ENCODE measurements at places on chromosomes 2 and 18. TPM values are rescaled to one million over a fixed set of nuclear protein-coding genes. Genes with fewer than 3 reads are reported as not detected.

DNA sequence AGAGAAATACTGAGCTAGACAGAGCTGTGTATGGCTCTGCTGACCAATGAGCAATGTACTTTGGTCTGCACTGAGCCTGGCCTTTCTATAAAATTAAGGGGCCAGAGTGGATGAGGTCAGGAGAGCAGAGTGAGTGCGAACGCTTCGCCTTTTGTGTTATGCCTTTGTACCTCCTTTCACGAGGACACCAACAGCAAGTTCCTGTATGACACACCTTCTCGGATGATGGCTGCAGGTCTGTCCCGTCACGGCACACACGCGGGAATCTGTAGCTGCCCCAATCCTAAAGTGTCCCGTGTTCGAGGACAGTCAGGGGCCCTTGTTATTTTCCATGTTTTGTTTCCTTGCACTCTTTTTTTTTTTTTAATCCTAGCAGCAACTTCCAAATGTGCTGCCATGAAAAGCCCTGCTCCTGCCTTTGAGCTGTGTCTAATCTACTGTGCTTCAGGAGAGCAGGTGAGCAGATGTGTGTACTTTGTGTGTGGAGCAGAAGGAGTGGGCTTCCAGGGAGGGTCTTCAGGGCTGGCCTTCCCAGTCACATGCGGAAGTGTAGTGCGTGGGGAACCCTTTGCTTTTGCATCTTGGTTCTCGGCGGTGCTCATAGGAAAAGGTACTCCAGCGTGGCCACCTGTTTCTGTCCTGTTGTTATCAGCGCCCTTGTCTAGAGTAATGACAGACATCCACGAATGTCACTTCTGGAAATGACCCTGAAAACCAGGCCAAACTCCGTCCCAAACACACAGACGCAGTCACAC, 213.2 kb downstream of the NDUFA10 start:
- H3K4me1 ChIP-seq, result peaks cover 9% of the 10 kb centered on the region
- H3K27me3 ChIP-seq, result no peaks in the 10 kb centered on the region
- H3K27ac ChIP-seq, result no peak overlapping the region
- DNase-seq, result no peak
- H3K36me3 ChIP-seq, result no peaks in the 10 kb centered on the region

- DNase-seq, result no peak
- no peaks in the 10 kb centered on the region for H3K36me3 ChIP-seq
- no peak overlapping the region for H3K4me3 ChIP-seq
- H3K4me1 ChIP-seq, result no peaks in the 10 kb centered on the region
- H3K27me3 ChIP-seq, result no peaks in the 10 kb centered on the region
Observed at GRCh38 chr2:166343467-166343866, 32.3 kb downstream of the SCN9A start.

- DNase-seq, result peak; percentile 35
- H3K4me1 ChIP-seq, result peaks cover 11% of the 10 kb centered on the region
- H3K36me3 ChIP-seq, result no peaks in the 10 kb centered on the region
- H3K4me3 ChIP-seq, result no peak overlapping the region
- H3K27me3 ChIP-seq, result no peaks in the 10 kb centered on the region
Observed at GRCh38 chr2:172380436-172381274, 46.7 kb upstream of the ITGA6 start.

- no peak overlapping the region for H3K4me3 ChIP-seq
- H3K27ac ChIP-seq, result no peak overlapping the region
- no peaks in the 10 kb centered on the region for H3K27me3 ChIP-seq
- DNase-seq, result peak; percentile 79
Observed at GRCh38 chr2:14737201-14737600, 104.7 kb downstream of the LRATD1 start.

The TRMT61B gene
- 10.5 TPM for total RNA-seq

The IL1RN gene
- total RNA-seq, result 18.2 TPM

DNA sequence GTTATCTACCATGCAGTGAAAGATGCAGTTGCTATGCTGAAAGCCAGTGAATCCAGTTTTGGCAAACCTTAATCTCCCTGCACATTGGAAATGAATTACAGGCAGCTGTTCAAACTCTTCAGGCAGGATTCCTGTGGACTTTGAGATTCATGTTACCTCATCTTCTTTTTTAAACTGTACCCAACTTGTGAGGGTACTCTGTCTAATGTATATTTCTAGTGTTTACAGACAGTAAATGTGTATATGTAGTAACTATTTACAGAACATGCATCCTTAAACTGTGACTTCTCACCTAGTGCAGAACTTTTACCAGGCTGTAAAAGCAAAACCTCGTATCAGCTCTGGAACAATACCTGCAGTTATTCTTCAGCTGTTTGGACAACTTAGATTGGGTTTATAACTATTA, 50.9 kb downstream of the KDM3A start:
- no peak overlapping the region for H3K27ac ChIP-seq
- peaks cover 36% of the 10 kb centered on the region for H3K36me3 ChIP-seq
- no peaks in the 10 kb centered on the region for H3K27me3 ChIP-seq
- H3K4me3 ChIP-seq, result no peak overlapping the region
- no peaks in the 10 kb centered on the region for H3K4me1 ChIP-seq

DNA sequence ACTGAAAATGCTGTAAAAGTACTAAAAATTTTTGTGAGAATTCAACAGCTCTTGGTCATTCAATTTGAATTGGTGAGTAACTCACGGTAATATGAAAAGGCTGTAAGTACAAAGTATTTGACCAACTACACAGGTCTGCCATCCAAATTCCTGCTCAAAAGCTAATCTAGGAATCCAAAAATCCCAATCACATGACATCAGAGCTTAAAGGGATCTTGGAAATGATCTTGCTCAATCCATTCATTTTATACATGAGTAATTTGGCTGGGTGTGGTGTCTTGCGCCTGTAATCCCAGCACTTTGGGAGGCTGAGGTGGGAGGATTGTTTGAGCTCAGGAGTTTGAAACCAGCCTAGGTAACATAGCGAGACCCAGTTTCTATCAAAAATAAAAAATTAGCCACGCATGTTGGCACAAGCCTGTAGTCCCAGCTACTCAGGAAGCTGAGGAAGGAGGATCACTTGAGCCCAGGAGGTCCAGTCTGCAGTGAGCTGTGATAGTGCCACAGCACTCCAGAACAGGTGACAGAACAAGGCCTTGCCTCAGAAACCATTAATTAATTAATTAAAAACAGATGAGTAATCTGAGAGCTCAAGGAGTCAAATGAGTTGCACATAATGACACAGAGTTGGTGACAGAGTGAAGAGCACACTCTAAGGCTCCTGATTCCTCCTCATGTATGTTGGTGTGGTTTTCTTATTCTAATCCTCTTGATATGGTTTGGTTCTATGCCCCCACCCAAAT, 19.8 kb downstream of the SPIRE1 start:
- no peak overlapping the region for H3K4me3 ChIP-seq
- DNase-seq, result no peak
- H3K27ac ChIP-seq, result no peak overlapping the region
- H3K36me3 ChIP-seq, result no peaks in the 10 kb centered on the region

Measured in lung (tissue), 17 donors.